ENCODE measurements at places on chromosomes 7 and 10.

GRCh38 chr10:99393036-99393435 lies 37.4 kb downstream of the GOT1 start:
- DNase-seq: no peak

GRCh38 chr7:114084472-114085312 lies 165.9 kb upstream of the PPP1R3A start:
- DNase-seq: no peak

GRCh38 chr7:8629504-8629903 lies 196.1 kb downstream of the NXPH1 start:
- no peak for DNase-seq

- DNase-seq: no peak
Measured at GRCh38 chr7:83738291-83738835, 89.4 kb upstream of the SEMA3E start.

DNA sequence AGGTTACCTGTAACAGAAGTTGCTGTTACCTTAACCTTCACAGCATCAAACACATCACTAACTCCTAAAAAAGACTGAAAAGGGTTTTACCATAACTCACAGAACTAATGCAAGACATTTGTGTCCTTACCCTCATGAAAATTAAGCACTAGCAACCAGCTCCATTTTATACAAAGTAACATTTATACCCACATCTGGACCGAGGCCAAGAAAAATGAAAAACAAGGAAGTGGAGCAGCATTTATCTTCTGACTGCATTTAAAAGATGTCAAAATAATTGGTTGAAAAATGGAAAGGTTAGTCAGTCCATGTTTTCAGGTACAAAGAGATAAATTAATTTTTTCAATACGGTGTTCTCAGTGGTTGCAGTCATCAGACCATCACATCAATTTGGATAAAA lies 3.1 kb upstream of the RBP4 start:
- DNase-seq: no peak

DNA sequence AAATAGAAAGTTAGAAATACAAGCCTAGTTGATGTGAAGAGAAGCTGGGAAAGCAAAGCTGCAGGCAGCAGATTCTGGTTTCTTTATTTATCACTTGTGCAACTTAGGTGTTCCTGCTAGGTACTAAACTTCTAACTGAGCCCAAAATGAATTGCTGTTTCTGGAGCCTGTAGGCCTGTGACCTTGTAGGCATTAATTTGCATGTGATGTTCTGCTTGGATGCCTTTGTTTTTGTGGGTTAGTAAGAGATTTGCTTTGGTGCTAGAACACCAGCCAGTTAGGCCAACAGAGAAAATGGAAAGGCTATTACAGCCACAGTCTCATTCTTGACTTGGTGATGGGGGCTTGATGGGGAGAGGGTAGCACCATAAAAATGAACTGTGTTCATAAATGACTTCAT lies 370.7 kb downstream of the PPP1R3A start:
- no peak for DNase-seq
